NCI-H2107 (cell line): ENCODE measurements at places on chromosomes 16 and 17.

- no peak for DNase-seq
Observed at GRCh38 chr16:84029297-84030047, 13.1 kb downstream of the SLC38A8 start.

GRCh38 chr17:64002658-64003525 lies 4.7 kb downstream of the PRR29 start:
- no peak for DNase-seq

- no peak for DNase-seq
Observed at GRCh38 chr16:85583491-85584181, 29.5 kb upstream of the GSE1 start.

- no peak for DNase-seq
Observed at GRCh38 chr16:9183682-9184353, 92.4 kb downstream of the HAPSTR1 start.

GRCh38 chr16:69404275-69404805 lies 18.5 kb upstream of the TERF2 start:
- DNase-seq: no peak

- peak; percentile 11 for DNase-seq
Observed at GRCh38 chr17:2898255-2898926, 102.2 kb downstream of the RAP1GAP2 start.

GRCh38 chr16:54099627-54100026 lies 187.0 kb downstream of the IRX3 start:
- DNase-seq: no peak

DNA sequence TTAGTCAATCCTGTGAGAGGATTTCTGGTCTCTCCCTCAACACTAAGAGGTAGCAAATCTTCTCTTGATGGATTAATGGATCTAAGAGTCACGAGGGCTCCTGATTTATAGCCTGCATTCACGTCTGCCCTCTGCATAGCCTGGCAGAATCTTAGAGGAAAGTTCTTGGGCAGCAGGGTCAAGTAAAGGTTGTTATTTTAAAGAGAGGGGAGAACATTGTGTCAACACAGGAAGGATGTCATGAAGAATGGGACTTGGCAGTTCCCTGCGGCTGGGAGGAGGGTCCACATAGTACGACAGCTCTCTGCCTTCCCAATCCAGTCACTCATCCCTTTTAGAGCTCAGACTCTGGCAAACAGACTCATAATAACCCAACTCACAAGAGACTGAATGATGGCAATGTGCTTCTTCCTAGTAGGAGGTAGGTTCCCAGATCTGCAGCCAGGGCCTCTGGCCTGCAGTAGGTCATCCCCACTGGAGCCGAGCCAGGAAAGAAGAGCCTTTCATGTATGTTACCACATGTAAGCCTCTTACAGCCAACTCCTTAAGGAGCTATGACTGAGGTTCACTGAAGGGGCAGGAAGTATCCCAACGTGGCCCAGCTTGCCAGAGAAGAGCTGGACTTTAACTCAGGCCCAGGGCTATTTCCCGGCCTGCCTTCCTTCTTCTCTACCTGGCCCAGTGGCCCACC lies 25.4 kb upstream of the RPTOR start:
- DNase-seq: no peak

DNA sequence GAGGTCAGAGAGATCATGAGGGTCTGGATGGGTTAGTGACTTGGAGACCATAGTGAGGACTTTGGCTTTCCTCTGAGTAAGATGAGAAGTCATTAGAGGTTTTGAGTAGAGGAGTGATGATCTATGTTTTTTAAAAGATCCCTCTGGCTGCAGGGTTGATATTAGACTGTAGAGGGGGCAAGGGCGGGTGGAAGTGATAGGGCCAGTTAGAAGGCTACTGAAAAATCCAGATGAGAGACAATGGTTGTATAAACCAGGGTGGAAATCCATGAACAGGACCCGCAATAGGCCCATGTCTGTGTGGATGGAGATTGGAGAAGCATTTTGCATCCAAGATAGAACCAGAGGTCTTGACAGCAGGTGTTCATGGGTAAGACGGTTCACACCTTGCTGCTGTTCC lies 9.8 kb downstream of the ITGAL start:
- DNase-seq: no peak

DNA sequence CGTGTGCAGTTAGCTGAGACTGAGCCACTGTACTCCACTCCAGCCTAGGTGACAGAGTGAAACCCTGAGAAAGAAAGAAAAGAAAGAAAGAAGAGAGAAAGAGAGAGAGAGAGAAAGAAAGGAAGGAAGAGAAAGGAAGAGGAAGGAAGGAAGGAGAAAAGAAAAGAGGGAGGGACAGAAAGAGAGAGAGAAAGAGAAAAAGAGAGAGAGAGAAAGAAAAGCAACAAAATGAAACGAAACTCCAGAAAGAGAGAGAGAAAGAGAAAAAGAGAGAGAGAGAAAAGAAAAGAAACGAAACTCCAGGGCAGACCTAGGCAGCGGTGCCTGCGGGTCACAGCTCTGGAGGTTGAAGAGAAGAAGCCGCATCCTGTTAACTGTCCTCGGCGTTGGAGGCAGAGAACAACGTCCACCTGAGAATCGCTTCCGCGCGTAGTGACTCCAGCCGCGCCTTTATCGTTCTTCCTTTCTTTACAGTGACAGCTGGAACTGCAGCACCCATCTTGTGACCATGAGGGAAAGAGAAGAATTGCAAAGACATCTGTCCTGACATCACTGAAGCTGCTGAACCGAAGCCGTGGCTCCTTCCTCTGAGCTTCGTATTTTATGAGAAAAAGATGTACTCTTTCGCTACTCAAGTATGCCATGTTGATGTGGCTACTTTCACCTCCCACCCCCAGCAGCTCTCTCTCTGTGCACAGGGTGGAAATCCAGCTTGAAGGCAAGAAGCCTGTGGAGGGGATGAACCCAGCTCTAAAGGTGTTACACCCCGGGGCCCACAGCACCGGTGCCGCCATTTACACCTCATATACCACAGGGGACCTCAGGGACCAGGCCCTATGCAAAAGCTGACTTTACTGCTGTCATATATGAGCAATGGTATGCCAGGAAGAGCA lies 56.9 kb upstream of the DOC2B start:
- DNase-seq: no peak

DNA sequence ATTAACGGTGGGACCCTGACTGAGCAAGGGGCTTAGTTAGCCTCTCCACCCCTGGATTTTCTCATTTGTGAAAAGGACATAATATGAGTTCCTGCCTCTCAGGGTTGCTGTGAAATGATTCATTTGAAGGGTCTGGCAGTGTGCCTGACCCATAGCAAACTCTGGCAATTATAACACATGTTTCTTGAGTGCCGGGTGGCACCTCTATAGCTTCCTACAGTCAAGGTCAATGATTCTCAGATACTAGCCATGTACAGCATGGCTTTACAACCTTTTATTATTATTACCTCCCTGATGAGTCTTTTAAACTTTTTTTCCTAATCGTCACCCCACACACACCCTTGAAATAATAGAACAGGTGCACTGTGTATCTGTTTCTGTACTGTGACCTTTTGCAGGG lies 42.1 kb downstream of the TMEM114 start:
- no peak for DNase-seq

GRCh38 chr16:7025616-7026190 lies 306.9 kb upstream of the RBFOX1 start:
- peak; percentile 11 for DNase-seq

- DNase-seq: no peak
Observed at GRCh38 chr17:48637323-48638260, 11.4 kb upstream of the HOXB9 start.

GRCh38 chr16:88922114-88922825 lies 54.7 kb downstream of the CBFA2T3 start:
- no peak for DNase-seq

- DNase-seq: no peak
Observed at GRCh38 chr17:77476006-77476405, 335.2 kb downstream of the SEC14L1 start.

- no peak for DNase-seq
Observed at GRCh38 chr17:80261159-80261894, 675 bp downstream of the RNF213 start.

DNA sequence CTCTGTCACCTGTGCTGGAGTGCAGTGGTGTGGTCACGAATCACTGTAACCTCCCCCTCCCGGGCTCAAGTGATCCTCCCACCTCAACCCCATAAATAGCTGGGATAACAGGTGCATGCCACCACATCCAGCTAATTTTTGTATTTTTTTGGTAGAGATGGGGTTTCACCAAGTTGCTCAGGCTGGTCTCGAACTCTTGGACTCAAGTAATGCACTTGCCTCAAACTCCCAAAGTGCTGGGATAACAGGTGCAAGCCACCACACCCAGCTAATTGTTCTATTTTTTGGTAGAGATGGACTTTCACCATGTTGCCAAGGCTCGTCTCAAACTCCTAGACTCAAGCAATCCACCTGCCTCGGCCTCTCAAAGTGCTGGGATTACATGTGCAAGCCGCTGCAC lies 86.5 kb downstream of the STH start:
- no peak for DNase-seq

GRCh38 chr17:4939546-4939795 lies 375 bp downstream of the SLC25A11 start:
- DNase-seq: no peak

- no peak for DNase-seq
Observed at GRCh38 chr17:1673041-1673785, 11.5 kb downstream of the PRPF8 start.

DNA sequence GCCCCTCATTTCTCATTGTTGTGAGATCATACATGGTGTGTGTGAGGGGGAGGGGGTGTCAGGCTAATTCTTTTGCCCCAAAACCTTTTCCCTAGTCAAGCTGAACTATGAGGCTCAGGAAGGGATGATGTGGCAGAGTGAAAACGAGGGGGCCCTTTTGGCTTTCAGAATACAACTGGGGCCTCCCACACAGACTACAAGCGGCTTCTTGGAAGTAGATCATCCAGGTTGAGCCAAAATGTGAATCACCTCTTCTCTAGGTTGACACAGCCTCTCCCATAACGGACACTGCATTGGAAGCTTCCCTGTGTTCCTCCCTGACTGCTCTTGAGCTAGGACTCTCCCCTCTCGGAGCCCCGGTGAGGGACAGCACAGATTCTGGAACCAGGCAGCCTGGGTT lies 2.3 kb upstream of the ALKBH5 start:
- DNase-seq: no peak

DNA sequence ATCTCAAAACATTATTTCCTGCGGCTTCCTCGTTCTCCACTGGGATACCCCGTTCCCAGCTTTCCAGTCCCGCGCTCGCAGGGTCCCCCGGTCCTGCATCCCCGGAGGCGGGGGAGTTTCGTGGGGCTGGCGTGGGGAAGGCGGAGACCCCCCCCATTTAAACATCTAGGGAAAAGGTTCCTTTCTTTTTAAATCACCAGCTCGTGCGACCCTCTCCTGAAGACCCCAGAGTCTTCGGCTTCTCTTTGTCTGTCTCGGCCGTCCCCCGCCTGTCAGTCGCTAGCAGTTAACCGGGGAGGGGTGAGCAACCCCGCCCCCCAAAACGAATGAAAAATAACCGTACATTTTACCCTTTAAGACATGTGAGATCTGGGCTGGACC lies 473 bp upstream of the IGF2BP1 start:
- DNase-seq: no peak

DNA sequence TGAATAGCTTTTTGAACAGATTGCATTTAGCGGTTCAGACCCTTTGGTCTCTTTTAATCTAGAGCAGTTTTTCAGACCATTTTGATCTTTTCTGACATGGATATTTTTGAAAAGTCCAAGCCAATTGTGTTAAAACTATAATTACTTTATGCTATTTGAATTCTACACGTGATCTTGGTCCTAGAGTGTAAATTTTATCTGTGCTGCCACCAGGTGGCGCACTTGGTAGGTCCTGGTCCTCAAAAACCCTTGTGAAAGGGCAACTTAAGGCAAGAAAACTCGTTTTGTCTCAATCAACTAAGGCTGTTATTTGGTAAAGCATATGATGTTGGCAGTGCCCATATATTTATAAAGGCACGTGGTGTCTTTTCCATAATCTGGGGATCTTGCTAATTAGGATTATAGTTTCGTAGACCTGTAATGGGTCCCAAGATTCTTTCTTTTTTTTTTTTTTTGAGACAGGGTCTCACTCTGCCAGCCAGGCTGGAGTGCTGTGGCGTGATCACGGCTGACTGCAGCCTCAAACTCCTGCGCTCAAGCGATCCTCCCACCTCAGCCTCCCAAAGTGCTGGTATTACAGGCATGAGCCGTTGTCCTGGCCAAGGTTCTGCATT lies 43.9 kb upstream of the TEX2 start:
- DNase-seq: no peak

DNA sequence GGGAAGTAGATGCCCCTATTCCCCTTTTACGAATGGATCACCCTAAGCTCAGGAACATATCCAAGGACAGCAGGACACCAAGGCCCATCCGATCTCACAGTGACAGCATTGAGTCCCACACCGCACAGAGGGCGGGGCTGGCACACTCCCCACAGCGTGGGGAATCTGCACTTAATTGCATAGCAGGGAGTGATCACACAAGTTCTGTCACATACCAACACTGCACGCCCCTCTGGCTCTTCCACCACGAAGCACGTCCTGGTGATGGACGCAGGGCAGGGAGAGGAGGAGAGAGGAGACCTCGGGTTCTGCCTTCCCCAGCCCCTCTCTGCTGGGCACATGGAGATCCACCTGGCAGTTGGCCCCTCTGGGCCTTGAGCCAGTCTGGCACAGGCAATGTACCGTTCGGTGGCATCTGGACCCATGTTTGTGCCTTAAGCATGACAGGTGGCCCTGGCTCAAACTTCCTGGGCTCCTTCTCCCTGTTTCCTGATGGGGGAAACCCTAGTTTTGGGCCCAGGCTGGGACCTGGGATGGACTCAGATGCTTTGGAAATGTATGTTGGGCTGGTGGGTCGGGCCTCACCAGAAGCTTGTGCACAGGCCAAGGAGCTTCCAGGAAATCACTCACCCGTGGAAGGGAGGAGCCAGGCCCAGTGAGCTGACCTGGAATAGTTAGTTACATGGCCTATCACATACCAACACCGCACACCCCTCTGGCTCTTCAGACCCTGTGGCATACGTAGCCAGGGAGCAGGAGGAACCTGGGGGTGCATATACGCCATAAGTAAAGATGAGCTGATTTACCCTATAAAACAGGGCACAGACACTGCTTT lies 35.1 kb upstream of the CREBBP start:
- DNase-seq: no peak

GRCh38 chr16:27369806-27370205 lies 32.2 kb upstream of the IL21R start:
- no peak for DNase-seq

DNA sequence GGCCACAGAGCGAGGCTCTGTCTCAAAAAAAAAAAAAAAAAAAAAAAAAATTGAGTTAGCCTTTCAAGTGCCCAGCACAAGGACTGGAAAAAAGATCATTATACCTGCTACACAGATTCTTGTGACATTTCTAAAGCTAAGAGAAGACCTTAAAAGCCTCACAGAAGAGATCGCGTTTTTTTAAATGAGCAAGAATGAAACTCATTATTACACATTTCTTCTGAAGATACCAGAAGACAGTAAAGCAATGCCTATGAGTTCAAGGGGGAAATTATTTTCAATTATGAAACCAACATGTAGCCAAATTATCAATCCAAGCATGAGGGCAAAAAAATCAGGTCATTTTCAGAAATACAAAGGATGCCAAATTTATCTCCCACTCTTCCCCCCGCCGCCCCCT lies 56.8 kb downstream of the MED13 start:
- no peak for DNase-seq

DNA sequence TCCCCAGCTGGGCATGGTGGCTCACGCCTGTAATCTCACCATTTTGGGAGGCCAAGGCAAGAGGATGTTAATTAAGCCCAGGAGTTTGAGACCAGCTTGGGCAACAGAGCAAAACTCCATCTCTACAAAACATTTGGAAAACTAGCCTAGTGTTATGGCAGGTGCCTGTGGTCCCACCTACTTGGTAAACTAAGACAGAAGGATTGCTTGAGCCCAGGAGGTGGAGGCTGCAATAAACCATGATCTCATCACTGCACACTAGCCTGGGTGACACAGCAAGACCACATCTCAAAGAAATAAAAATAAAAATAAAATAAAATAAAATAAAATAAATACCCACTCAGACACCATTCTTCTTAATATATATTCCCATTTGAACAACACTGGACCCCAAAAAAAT lies 32.0 kb downstream of the EMP2 start:
- DNase-seq: no peak
